Fibroblast of villous mesenchyme (primary cell): ENCODE measurements at places on chromosomes 4 and X. TPM values are rescaled to one million over a fixed set of nuclear protein-coding genes. Genes with fewer than 3 reads are reported as not detected.

Gene FGF2
- total RNA-seq = 66.0 and 176 TPM in 2 replicates

Gene SLC9B1
- total RNA-seq = 0.43 and 0.64 TPM in 2 replicates

Gene HSD17B13
- total RNA-seq = under 0.01 TPM in 1 of 2 replicates, not detected in the other

Gene BST1
- total RNA-seq = 19.9 and 37.7 TPM in 2 replicates

Gene TSPAN7
- not detected in 2 replicates for total RNA-seq

Gene IL2RG
- not detected in 2 replicates for total RNA-seq

Gene CFI
- 17.3 and 18.4 TPM in 2 replicates for total RNA-seq

Gene BTC
- 0.43 TPM in 1 of 2 replicates, not detected in the other for total RNA-seq

Gene RGN
- 3.5 and 6.5 TPM in 2 replicates for total RNA-seq

Gene DCHS2
- under 0.01 TPM in 2 replicates for total RNA-seq

Gene CLCN4
- total RNA-seq = 1.3 and 2.3 TPM in 2 replicates

Gene CLIC2
- total RNA-seq = 1.3 and 2.6 TPM in 2 replicates

Gene GAGE13
- total RNA-seq = not detected in 2 replicates

GRCh38 chr4:119825696-119826095 lies 197.1 kb upstream of the PDE5A start:
- no peak for DNase-seq

DNA sequence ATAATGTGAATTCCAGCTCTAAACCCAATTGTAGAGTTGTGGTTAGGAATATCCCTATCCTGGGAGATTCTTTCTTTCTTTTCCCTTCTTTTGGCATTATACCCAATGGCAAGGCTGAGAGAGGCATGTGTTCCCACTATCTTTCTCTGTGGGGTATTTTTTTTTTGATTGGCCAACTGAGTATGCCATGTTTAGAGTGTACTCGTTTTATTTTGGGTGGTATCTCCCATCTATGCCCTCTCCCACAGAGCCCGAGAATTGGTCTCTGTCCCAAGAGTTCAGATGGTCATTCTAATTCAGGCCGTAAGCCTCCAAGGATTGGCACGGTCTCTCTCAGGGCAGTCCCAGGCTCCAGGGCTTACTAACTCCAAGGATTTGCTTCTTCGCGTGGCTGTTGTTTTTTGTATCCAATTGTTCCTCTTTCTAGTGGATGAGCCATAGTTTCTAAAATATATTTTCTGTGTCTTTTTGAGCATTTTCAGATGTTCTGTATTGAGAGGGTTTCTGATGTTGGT lies 198.8 kb downstream of the SLC4A4 start:
- DNase-seq = no peak

- DNase-seq = no peak
Measured at GRCh38 chr4:68570122-68570507, 6.0 kb downstream of the UGT2B17 start.

GRCh38 chrX:644304-645281 lies 14.0 kb downstream of the SHOX start:
- no peak for DNase-seq

GRCh38 chrX:109987884-109988283 lies 15.0 kb upstream of the TMEM164 start:
- DNase-seq = peak; percentile 19

- no peak for DNase-seq
Measured at GRCh38 chrX:38516196-38516774, 45.1 kb upstream of the TSPAN7 start.

DNA sequence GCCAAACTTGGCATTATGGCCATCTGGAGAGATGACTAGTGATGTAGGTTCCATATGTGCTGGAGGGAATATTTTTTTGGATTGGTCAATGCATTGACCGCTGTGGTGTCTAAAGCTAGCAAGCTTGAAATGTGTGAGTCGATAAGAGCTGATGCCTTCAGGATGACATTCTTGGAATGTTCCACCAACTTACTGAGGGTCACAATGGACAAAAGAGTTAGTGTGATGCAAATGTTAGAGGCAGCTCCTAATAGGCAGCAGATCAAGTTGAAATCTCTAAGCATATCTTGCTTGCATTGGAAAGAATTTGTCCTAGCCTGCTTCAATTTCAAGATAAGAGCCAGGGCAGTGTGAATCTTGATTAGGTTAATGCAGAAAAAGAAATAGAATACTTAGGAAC lies 210.4 kb upstream of the AFF2 start:
- no peak for DNase-seq

GRCh38 chr4:186297013-186297645 lies 31.1 kb downstream of the F11 start:
- DNase-seq = peak; percentile 72

- DNase-seq = no peak
Measured at GRCh38 chr4:151718984-151719955, 41.5 kb downstream of the GATB start.

- DNase-seq = peak; percentile 96
Measured at GRCh38 chr4:74109116-74109869, 10.3 kb upstream of the CXCL2 start.

- DNase-seq = no peak
Measured at GRCh38 chr4:25799522-25799921, 63.3 kb downstream of the SEL1L3 start.

GRCh38 chrX:9495496-9495895 lies 30.6 kb downstream of the TBL1X start:
- peak; percentile 58 for DNase-seq

DNA sequence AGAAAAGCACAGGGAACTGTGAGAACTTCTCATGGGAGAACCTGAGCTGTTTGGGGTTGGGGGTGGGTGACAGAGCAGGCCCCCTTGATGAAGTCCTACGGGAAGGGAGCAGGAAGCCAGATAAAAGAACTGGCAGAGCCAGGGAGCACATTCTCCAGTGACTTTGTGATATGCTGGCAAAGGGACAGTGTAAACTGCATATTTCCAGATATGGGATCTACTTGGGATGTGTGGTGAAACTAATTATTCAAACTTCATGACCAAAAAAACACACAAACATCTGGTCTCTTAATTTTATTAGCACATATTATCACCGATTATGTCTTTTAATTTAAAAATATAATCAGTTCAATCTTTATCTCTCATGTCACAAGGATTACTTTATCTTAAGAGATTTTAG lies 266.0 kb downstream of the PAPSS1 start:
- DNase-seq = no peak

DNA sequence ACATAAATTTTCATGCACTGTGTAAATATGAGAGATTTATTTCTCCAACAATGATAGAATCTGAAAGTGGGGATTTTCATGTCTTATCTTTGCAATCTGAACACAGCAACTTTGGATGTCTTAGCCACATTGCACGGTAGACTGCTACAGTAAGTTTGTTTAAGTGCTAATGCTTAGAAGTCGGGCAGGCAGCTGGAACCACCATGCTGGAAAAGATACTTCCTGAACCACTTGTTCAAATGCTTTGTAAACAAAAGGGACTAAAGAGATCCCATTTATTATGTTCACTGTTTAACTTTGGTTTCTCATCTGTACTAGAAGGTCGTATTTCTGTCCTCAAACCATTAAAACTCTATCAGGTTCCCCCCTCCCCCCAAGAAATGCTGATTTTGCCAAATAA lies 555.9 kb upstream of the DIPK2B start:
- no peak for DNase-seq

GRCh38 chr4:41631523-41631922 lies 93.6 kb downstream of the LIMCH1 start:
- DNase-seq = no peak

- DNase-seq = peak; percentile 19
Measured at GRCh38 chr4:87911252-87911774, 64.2 kb upstream of the SPP1 start.

DNA sequence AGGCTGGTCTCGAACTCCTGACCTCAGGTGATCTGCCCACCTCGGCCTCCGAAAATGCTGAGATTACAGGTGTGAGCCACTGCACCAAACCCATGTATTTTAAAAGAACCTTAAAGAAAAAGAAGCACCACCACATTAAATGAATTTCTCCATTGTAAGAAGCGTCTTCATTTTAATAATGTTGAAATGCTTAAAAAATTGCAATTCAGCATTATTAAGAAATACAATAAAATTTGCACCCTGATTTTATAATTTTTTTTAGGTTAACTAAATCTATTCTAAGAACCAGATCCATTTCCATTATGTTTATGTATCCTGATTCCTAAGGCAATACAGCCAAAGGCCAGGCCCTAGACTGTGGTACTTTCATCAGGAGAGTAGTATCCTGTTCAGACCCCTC lies 167.2 kb downstream of the BTC start:
- no peak for DNase-seq
